ENCODE measurements at places on chromosomes 1 and 21.

DNA sequence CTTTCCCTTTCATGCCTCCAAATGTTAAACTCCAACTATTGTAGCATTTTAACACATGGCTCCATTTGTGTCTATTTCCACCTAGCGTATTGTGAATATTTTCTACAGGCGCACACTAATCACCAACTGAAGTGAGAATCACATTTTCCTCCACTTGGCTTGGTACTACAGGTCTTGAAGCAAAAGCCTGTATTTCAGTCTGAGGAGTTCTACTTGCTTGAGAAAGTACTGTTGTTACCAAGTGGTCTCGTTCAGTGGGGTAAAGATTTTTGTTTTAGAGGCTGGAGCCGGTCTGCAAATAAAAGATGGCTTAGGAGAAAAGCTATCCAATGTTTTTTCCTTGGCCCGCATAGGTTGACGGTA lies 550 bp upstream of the PTBP2 start:
- no peak for DNase-seq

DNA sequence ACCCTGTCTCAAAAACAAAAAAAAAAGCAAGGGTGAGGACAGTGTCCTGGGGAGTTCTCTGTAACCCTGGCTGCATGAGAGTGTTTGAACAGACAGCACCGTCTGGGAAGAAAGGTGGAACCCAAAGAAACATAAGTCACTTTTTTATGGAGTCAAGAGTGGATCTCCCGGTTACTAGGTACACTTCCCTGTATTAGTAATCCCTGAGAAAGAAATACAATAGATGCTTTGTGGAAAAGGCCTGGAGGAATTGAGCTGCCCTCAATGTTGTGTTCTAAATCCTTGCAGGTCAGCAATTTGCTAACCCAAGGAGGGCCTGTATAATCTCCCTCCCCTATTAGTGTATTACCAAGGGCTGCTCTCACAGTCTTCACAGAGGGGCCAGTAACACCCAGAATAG lies 16.6 kb downstream of the DEGS1 start:
- peak; percentile 70 for DNase-seq

GRCh38 chr21:16117851-16118590 lies 388.2 kb downstream of the USP25 start:
- no peak for DNase-seq

DNA sequence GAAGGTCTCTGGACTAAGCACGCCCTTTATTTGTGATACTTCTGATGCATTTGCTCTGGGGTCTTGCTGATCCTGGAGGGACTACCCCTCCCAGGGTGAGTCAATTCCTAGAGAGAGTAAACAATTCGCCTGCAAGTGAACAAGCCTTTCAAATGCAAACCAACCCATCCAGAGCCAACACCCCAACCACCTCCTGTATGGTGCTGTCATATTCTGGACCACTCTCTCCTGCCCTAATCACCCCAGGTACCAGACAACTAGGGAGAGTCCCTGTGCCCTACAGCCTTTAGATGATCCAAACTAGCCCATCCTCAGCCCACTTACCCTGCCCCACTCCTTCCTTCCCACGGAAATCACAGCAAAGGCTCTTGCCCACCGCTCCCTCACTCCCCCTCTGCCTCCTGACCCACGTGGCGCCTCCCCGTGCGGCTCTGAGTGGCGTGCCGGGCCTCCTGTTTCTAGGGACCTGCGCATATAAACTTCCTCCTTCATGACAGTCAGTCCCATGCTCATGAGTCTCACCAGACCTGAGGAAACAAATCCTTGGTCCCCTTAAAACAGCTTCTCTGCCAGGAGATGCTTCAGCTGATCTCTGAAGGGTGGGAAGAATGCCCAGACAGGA lies 37.2 kb downstream of the ACTA1 start:
- no peak for DNase-seq

DNA sequence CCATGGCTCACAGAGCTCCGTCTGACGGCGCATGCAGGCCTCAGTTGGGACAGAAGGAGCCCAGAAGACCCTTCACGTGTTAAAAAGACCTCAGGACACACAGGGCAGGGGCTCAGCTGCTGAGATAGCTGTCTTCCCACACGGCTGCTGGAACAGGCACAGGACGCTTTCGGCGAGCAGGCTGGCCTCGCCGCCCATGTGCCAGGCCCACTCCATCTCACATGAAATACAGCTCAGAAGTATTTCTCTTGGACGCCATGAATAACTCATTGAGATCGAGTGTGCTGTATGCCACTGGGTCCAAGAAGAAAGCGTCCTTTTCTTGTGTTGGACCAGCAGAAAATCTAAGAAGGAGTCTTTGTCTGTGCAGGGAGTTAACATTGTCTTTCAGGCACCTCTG lies 69.6 kb downstream of the SIM2 start:
- DNase-seq: no peak

GRCh38 chr1:116368241-116368640 lies 4.8 kb upstream of the ATP1A1 start:
- DNase-seq: no peak

- DNase-seq: no peak
Measured at GRCh38 chr1:231527586-231528171, 790 bp upstream of the TSNAX start.

DNA sequence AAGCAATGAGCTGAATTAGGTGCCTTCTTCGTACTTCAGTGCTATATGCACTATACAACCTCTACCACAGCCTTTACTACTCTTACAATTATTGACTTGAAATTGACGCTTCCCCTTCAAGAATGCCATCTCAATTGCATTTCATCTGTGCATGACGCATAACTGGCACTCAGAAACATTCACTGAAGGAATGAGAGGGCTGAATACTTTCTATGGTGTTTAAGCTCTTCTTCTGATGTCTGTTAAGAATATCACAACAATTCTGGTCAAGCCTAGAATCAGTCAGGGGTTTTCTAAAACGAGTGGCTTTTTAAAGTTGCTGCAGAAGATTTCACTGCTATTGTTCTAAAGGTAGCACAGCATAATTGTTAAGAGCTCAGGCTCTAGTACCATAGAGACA lies 11.5 kb downstream of the DENND1B start:
- no peak for DNase-seq

GRCh38 chr1:159054427-159054826 lies 22.1 kb downstream of the AIM2 start:
- peak; percentile 59 for DNase-seq

- DNase-seq: no peak
Measured at GRCh38 chr1:181604482-181605249, 121.3 kb downstream of the CACNA1E start.

DNA sequence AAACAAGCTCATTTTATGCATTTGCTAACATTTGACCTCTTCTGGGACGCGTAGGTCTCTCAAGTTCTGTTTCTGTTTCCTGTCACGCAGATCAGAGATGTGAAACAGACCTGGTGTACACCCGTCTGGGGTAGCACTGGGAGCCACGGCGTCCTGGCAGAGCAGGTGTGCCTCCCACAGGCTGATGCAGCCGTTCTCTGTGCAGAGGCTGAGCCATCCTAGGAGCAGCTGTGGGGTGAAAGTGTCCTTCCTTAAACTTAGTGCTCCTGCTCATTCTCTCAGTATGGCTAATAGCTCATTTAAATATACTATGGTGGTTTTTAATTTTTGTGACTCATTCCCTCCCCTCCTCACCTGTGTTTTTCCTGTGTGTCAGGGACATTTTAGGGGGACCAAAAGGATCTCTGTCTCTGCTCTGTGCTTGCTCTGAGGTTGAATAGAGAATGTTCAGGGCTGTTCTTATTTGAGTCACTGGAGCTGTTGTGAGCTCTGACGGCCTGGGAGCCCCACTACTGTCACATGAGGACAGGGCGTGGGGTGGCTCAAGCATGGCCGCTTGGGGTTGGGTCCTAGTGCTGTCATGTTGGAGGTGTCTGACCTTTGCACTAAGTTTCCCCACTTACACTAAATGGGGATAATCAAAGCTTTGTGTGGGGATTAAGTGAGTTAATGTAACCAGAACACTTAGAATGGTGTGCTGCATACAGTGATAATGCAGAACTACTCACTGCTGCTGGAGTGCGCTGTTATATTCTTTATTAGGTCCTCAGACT lies 43.0 kb downstream of the GALNT2 start:
- no peak for DNase-seq

GRCh38 chr1:242019018-242019417 lies 20.1 kb upstream of the MAP1LC3C start:
- no peak for DNase-seq

DNA sequence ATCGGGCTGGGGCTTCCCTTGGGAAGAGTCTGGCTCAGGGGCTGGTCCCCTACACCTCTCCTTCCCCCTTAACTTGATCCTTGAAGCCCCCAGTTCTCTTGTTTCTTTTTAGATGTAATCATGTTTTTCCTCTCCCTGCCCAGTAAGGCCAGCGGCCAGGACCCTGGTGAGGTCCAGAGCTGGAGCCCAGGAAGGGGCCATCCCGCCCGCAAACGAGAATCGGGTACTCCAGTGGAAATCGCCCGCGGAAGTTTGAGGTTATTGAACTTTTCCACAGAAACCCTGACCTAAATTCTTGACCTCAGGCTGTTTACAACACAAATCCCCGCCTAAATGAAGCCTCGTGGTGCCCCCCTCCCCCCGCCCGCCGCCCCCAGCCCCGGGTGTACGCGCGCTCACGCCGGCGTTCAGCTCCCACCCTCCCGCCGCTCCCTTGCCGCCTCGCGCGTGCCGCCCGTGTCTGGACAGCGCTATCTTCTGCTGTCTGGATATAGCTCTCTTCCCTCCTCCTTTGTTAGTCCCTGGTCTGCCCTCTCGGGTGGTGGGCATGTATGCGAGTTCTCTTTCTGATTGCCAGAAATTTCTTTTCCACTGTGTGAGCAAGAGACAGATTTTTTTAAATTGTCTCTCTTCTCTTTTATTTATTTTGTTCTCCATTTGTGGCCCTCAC lies 165.9 kb upstream of the CACNA1E start:
- DNase-seq: no peak

DNA sequence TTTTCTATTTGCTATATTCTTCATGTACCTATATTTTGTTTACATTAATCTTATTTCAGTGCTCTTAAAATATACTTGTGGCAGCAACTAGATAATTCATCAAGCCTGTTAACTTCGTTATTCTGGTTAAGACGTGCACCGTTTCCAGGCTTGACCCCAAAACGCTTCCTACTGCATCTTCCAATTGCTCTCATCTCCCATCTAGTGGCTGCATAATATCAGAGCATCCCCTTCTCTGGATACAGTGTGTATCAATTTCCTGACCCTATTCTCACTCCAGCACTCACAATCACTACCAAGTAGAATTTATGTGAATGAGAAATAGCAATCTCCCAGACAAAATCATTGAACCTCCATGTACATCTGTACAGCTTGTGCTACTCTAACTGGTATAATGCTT lies 1280.3 kb upstream of the B3GALT2 start:
- DNase-seq: no peak

DNA sequence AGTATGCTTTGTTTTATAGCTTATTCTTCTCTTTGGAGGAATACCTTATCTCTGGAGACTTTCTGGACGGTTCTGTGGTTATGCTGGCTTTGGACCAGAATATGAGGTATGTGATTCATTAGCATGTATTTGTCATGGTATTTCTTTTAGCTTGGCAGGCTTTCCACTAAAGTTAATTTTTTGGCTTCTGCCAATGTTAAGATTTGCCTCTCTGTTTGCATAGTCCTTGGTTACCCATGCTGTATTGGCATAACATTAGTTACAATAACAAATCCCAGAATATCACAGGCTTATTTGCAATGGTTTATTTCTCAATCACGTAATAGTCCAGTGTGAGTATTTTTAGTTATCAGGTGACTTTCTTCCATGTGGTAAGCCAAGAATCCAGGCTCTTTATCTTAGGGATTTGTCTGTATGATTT lies 9.7 kb downstream of the ZMPSTE24 start:
- peak; percentile 5 for DNase-seq

GRCh38 chr1:108027389-108027788 lies 62.4 kb upstream of the VAV3 start:
- DNase-seq: no peak

GRCh38 chr1:216209125-216209524 lies 214.1 kb downstream of the USH2A start:
- DNase-seq: no peak

GRCh38 chr1:3747903-3748302 lies 4.3 kb upstream of the CCDC27 start:
- DNase-seq: no peak

GRCh38 chr1:201553496-201554189 lies 14.7 kb downstream of the NAV1 start:
- DNase-seq: no peak

DNA sequence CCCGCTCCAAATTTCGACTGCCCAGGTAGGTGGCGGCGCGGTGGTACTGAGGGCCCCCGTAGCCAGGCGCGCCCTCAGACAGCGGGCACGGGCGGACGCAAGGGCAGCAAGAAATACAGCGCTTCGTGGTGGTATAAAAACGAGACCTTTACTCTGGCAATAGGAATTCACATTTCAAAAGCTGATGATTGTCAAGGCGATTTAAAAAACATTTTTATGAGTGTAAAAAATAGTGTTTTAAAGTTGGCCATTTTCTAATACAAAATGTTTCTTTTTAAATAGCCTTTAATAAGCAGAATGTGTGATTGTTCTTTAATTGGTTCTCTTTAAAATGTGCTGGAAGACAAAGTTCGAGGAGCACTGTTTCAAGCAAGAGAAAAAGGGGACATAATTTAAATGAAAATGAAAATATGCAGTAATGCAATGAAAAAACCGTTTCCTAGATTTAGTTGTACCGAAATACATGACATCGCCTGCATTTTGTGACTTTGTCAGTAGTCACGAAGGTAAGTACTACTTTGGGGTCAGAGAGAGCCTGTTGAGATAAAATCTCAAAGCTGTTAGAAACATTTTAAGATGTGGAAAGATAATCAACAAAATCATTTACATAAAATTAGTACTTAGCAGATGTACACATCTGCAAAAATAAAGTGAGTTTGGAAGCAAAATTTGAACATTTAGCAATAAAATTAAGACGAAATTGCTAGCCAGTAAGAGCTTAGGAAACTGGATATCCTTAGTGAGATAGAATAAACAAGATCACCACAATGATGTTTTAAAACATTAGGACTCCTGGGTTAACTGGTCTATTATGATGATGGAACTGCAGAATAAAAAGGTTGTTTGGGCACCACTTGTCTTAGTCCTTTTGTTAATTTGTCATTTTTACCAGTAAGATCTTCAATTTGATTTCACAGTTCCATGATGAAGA lies 1.1 kb upstream of the PSMG1 start:
- no peak for DNase-seq

- DNase-seq: no peak
Measured at GRCh38 chr1:96240438-96240837, 481.1 kb upstream of the PTBP2 start.
